ENCODE measurements at places on chromosomes 11 and 22.

DNA sequence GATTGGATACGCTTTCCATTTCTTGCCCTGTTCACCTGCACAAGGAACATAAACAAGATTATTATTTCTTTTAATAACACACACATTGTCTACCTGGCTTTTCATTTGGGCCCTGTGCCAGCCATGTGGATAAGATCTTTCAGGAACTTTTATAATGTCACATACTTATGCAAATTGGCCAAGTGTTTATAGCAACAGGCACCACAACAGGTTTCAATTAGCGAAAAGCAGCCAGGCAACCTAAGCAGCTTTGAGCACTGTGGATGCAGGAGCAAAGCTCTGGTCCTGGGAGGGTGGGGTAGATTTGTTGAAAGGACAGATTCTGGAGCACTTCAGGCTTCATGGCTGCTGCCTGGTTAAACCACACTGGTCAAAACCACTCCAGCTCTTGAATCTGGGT is 217.4 kb downstream of the BARX2 start:
- no peak for DNase-seq

DNA sequence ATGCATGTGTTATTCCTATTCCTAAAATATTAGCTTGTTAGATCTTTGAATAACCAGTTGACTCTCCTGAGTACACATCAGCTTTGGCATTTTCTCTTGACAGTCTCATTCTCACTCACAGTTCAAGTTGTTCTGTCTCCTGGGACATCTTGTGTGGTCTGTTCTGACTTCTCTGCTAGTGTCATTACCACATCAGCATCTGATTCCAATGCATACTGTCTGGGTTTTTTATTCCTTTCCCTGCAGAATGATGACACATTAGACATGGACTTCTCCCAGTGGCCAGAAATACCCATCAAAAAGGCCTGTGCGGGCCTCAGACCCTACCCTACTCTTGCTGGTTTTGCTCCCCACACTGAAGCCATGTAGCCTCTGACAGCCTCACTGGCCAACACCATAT is 2.7 kb downstream of the ZNF74 start:
- DNase-seq: no peak

- DNase-seq: no peak
These were observed 6.6 kb upstream of the ZFTA start for GRCh38 chr11:63775191-63775590.

- peak; percentile 43 for DNase-seq
These were observed 106.4 kb downstream of the MIAT start for GRCh38 chr22:26763633-26764361.

- DNase-seq: no peak
These were observed 10.1 kb downstream of the MCM5 start for GRCh38 chr22:35409783-35410662.

GRCh38 chr11:11841116-11841722 is 553 bp upstream of the USP47 start:
- peak; percentile 69 for DNase-seq

DNA sequence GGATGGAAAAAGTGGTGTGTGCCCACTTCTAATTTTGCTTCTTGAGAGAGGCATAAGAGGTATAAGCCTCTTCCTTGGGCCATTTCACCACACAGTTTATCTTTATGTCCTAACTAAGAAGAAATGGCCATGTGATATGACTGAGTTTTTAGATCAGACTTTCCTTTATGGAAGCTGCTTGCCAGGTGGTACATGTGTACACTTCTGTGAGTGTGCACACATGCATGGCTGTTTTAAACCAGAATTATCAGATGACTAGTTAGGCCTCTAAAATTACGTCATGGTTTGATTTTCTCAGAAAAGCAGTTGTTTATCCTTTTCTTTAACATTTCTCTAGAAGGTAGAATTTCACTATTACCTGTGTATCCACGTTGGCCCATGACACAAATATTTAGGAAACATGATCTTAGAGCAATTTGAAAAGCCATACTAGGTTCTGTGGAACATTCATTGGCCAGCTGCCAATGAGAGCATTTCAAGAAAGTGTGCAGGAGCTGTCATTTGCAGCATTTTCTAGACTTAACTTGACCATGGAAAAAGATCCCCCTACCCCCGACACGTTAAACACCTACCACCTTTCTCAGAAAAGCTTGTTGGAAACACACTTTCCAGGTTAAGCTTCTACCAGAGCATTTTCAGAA is 109.2 kb upstream of the GAL start:
- DNase-seq: no peak

DNA sequence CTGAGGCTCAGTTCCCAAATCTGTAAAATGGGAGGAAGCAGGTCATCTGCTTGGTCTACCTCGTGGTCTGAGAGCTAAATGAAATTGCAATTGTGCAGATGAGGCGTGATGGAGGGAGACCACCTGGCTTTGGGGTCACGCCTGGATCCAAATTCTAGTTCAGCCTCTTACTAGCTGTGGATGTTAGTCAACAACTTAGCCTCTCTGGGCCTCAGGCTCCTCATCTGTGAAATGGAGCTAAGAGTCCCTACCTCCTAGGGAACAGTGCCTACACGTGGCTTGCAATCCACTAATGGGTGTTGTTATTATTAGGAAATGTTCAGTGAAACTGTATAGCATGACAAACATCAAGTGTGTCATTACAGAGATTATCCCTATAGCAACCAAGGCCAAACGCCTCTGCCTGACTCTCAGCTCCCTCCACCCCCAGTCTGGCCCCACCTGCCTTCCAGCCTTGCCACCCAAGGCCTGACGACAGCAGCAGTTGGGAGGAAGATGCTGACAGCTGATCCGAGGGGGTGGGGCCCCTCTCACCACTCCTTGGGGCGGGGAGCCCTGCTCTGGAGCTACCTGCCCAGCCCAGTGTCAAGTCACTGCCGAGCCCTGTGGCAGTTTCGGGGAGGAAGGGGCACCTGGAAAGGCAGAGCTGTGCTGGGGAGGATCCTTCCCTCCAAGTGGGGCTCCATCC is 1.7 kb upstream of the RHOD start:
- DNase-seq: no peak

- DNase-seq: no peak
These were observed 4.5 kb upstream of the TP53I11 start for GRCh38 chr11:44955015-44955738.

- no peak for DNase-seq
These were observed 136.1 kb downstream of the DCDC1 start for GRCh38 chr11:31233425-31233824.

DNA sequence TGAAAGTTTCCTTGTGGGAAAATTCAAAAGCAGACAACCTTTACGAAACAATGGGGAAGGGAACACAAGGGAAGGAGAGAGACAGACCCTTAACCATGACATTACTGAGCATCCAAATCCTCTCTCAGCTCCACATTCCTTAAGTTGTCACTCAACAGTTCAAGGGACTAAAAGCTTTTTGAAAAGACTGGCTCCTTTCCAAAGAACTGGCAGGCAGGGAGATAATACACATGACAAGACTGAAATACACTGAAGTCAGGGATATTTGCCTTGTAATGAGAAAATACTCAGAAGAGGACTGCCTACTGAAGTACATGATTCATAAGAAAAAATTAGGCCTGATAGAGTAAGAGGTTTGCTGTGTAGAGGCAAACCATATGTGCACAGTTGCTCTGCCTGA is 69.1 kb downstream of the SMCO4 start:
- DNase-seq: no peak

DNA sequence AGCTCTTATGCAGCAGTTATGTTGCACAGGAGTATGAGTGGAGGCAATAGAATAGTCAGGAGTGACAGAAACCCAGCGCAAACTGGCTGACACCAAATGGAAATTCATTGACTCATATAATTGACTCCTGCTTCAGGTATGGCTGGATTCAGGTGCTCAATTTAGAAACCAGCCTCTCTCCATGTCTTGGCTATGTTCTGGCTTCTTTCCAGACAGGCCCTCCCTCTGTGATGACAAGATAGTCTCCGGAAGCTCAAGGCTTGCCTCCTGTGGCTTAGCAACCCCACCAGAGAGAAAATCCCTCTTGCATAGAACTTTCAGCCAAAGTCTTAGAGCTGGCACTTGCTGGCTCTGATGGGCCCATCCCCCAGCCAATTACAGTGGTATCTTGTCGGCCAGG is 28.1 kb upstream of the MN1 start:
- no peak for DNase-seq

DNA sequence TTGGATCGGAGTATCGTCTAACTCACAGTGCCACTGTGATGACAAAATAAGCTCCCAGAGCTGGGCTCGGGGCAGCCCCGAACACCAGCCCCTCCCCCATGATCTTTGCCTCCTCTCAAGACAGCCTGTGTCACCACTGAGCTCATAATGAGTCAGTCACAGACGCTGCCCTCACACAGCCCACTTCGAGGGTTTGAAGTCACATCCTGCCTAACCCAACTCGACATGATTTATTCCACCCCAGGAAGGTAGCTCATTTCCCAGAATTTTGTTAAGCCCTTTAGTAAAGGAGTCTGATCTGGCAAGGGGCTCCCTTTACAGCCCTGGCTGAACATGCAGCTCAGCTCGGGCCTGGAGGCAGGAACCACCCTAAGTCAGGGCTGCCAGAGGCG is 22.8 kb downstream of the MYH9 start:
- no peak for DNase-seq

DNA sequence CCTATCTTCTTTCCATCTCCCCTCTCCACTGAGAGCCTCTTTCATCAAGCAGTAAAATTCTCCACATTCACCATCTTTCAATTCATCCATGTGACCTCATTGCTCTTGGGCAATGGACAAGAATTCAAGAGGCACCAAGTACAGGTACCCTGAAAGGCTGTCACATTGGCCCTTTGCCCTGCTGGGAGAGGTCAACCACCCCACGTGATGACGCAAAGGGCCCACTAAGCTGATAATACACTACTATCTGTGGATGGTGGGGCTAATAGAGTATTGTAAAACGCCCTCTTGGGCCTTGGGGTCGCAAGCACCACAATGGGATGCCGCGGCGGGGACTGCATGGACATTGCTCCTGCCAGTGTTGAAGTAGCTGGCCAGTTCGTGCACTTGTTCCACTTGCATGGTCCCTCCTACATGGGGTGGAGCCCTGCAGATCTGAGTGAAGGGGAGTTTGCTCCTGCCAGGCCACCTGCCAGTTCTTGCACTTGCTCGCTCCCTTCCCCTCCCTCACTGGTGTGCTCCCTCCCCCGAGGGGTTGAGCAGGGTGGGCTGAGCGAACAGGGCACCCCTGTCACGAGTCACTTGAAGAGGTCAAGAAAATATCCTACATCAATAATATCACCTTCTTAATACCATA is 1578.8 kb upstream of the RAG2 start:
- DNase-seq: no peak

DNA sequence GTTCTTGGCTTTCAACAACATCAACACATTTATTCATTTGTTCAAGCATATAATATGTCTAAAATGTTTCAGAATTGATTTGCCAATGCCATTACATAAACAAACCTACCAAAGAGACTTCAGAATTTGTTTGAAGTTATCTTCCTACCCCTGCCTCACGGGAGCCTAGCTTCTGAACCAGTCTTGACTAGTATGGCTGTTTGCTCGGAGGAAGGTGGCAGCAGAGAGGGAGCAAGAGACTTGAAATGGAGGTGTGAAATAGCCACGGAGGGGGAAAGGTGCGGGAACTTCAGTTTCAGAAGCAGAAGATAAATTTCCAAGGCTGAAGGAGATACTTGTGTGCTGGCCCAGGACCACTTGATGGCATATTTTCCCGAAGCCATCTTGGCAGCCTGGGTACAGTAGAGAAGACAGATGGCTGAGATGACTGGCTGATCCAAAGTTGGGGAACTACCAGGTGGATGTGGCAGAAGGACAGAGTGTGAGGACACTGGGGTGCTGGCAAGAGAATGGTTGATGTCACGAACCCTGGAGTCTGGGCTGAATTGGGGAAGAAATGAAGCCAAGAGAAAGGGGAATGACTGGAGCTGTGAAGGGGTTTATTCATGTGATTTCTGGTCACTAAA is 14.0 kb upstream of the MTCH2 start:
- DNase-seq: no peak

DNA sequence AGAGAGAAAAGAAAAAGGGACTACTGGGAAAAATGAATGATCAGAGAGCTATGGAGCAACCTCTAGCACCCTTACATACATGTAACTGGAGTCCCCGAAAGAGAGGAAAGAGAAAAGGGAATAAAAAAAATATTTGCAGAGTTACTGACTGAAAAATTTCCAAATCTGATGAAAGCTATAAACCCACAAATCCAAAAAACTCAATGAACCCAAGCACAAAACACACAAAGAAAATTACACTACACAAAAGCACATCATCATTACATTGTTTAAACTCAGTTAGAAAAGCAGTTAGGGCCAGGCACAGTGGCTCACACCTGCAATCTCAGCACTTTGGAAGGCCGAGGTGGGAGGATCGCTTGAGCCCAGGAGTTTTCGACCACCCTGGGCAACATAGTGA is 6.7 kb downstream of the VPS37C start:
- no peak for DNase-seq

- peak; percentile 31 for DNase-seq
These were observed 102.4 kb downstream of the ARHGAP42 start for GRCh38 chr11:100789500-100789899.

DNA sequence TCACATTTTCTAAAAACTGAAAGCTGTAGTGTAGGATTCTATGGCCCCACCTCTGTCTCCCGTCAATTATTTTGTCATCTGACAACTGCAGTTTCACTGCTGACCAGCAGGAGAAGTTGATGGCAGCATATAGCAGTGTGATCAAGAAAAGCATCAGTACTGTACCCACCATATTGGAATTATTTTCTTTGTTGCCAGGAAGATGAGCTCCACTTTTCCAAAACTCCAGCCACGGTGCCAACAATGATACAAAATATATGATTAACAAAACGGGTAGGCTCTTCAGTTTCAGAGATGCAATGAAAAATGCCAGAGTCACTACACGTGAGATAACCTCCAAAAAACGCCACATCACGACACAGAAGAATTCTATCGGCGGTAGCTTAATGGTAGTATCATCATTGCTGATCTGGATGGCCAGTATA is 41.3 kb downstream of the XKR3 start:
- DNase-seq: no peak

DNA sequence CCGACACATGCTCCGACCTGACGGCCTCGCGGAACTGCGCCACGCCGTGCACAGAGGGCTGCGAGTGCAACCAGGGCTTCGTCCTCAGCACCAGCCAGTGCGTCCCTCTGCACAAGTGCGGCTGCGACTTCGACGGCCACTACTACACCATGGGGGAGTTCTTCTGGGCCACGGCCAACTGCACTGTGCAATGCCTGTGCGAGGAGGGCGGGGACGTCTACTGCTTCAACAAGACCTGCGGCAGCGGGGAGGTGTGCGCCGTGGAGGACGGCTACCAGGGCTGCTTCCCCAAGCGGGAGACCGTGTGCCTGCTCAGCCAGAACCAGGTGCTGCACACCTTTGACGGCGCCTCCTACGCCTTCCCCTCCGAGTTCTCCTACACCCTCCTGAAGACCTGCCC is 26.8 kb downstream of the TECTA start:
- DNase-seq: no peak

- DNase-seq: no peak
These were observed 18.6 kb downstream of the C1QTNF6 start for GRCh38 chr22:37169406-37169805.

Data from hindlimb muscle (tissue), 1 donor.